NCI-H1417 (cell line): ENCODE measurements at places on chromosomes 7 and 10.

- DNase-seq, result no peak
Measured at GRCh38 chr7:36310897-36311296, 78.8 kb upstream of the ANLN start.

DNA sequence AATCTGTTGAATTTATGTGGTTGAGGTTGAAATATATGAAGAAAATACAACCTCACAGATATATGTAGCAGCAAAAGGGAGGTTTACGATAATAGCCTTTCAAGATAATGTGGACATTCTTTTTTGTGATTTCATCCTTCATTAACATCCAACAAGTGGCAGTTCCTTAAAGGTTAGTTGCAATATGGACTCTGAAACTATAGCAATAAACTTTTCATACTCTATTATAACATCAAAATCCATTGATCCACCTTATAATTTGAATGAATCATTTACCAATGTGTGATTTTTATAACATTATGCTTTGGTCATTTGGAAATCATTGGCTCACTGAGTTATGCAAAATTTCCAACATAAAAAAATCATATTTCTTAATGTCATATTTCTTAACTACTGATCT lies 200.8 kb upstream of the CSTF2T start:
- DNase-seq, result no peak

GRCh38 chr7:151451156-151451555 lies 11.2 kb upstream of the CRYGN start:
- no peak for DNase-seq

DNA sequence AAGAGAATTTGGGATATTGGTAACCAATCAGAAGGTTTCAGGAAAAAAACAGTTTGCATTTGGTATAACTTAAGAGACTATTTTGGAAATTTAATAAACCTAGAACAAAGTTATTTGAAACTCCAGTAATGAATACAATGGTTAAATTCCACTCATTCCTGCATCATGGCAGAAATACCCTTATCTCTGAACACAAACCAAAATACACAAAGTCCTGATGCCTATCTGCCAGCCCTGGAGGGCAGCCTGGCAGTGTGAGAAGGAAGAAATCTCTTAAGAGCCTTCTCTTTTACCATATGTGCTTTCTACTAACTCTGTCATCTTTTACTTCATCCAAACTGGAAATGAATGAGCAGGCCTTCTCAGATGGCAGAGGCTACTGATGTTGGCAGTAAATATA lies 147.1 kb upstream of the LYZL1 start:
- no peak for DNase-seq

DNA sequence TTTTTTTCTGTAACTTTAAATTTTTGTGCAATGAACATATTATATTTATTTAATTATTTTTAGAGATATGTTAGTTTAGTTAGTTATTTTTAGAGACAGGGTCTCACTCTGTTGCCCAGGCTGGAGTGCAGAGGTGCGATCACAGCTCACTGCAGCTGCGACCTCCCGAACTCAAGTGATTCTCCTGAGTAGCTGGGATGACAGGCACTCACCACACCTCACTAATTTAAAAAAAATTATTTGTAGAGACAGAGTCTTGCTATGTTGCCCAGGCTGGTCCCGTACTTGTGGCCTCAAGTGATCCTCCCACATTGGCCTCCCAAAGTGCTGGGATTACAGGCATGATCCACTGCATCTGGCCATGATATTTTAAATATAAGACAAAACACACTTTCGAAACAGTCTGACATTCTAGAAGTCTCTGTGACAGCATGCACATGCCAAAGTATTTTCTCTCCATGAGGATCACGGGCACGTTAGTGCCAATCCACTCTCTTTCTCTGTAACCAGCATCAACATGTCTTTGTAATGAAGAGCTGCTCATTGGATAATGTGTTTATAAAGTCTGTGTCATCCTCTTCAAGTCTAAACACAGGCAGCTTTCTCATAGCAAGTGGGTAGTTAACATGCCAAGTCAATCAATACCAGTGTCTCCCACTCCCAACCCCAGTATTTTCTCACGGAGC lies 137.4 kb downstream of the GLI3 start:
- no peak for DNase-seq

DNA sequence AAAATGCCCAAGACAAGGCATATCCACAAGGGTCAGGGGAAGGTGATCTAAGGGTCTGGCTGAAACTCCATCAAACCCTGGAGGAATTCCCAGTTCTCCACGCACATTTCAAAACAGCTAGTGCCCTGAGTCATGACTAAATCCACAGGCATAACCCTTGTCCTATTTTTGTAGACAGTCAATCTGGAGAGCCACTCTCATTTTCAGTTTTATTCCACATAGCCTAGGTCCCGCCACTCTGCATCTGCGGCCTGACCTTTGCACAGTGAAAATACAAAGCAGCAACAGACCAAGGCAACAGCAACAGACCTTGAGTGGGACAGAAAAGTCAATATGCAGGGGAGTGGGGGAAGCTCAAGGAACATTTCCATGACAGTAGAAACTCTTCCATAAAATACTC lies 201.4 kb upstream of the NPVF start:
- DNase-seq, result no peak

GRCh38 chr10:2145491-2145890 lies 408.2 kb upstream of the ADARB2 start:
- DNase-seq, result no peak

DNA sequence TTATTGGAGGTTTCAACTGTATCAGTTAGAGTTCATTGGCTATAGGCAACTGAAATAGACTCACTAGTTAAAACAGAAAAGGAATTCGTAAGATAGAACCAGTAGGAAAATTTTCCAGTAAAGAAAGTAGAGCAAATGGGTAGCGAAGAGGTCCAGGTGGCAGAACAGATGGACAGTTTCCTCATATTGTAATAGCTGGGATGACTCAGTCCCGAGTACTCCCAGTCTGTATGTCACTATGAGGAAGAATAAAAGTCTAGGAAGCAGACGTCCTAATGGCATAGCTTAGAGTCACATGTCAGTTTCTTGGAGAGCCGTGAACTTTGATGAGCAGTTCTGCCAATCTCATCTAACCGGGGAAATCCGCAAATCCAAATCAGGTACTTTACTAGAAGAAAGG lies 95.3 kb downstream of the RNF32 start:
- no peak for DNase-seq

DNA sequence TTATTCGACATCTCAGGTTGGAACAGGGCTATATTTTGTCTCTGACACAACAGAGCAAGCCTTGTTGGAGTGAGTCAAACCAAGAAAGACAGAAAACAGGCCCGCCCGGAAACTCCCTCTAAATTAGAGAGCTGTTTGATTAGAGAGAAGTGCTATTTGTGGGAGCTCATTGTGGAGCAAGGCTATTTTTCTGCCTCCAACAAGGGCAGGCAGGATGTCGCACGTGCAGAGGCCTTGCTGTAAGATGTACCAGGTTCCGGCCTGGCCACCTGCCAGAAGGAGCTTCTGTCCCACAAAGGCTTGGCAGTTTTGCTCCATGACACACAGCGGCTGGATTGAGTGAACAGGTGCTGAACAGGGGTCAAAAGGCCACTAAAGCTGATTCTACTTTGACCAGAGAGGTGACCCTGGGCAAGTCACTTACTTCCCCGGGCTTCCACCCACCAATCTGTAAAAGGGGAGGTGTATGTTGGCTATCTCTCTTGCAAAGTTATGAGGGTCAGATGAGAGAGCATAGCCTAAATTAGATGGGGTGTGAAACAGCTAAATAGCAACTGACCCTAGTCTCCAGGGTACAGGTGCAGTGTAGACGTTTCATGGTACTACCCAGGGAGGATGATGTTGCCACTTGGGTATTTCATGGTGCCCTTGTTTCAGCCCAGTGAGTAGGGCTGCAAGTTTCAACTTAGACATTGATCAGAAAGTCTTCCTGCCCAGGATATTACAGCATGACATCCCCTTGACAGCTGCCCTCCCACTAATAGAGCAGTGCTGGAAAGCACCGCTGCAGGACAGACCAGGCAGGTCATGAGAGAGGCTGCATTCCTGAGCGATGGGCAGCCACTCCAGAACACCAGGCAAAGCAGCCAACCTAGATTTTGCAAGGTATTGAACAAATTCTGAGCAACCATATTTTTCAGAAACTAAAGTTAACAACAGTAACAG lies 62.0 kb downstream of the VSTM4 start:
- no peak for DNase-seq

DNA sequence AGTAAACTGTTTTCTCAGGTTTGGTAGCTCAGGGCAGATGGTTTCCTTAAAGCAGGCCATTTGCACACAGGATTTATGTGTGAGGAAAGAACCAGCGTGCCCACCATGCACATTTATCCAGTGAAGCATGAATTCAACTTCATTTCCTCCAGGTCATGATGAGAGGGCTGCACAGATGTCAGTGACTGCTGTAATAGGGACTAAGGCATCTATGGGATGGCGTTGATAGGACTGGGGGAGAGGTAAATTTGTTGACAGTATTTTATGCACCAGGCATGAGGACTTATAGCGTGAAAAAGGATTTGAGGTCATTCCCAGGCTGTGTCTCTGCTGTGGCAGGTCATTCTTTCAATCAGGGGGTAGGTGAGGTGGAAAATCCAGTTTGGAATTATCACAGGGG lies 302.9 kb downstream of the XPNPEP1 start:
- DNase-seq, result no peak

DNA sequence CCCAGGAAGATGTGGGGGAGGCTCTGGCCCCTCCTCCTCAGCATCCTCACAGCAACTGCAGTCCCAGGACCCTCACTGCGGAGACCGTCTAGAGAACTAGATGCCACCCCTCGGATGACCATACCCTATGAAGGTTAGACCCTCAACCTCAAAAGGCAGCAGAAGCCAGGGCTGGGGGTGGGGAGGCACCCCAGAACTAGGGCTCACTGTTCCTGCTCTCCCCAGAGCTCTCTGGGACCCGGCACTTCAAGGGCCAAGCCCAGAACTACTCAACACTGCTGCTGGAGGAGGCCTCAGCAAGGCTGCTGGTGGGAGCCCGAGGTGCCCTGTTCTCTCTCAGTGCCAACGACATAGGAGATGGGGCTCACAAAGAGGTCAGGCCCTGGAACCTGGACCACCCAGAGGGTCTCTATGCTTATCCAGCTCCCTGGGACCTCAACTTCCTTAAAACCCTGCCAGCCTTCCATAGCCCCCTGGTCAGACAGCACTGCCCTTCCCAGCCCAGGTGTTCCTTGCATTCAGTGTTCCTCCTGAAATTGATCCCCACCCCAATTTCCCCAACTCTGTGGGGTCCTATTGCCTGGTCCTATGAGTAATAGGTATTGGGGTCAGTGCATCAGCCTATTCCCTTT lies 3.7 kb downstream of the SEMA4G start:
- DNase-seq, result no peak

DNA sequence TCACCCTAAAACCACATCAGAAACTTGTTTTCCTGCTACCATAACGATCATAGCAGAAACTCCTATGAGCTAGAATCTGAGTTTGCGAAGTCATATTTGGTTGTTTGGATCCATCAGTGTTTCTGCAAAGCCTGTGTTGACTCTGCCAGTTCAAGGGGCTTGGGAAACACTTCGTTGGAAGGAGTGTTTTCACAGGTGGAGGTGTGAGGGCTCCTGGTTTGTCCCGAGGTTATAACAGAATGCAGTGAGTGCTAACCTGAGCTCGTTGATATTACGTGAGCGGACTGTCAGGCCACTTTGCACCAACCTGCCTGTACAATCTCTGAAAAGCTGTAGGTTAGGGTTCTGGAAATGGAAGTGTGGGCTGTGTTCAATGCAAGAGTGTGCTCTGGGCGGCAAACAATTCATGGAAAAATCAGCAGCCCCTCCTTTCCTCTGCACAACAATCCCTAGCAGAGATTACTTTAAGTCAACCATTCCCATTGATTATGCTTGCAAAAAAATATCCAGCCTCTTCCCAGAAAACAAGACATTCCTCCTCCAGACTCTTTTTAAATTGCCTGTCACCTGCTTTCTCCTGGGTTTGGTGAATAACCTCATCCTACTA lies 622.0 kb downstream of the TYW1 start:
- no peak for DNase-seq

GRCh38 chr7:22373911-22374310 lies 17.0 kb upstream of the RAPGEF5 start:
- DNase-seq, result no peak

- peak; percentile 2 for DNase-seq
Measured at GRCh38 chr10:122669842-122670241, 29.8 kb downstream of the C10orf120 start.

DNA sequence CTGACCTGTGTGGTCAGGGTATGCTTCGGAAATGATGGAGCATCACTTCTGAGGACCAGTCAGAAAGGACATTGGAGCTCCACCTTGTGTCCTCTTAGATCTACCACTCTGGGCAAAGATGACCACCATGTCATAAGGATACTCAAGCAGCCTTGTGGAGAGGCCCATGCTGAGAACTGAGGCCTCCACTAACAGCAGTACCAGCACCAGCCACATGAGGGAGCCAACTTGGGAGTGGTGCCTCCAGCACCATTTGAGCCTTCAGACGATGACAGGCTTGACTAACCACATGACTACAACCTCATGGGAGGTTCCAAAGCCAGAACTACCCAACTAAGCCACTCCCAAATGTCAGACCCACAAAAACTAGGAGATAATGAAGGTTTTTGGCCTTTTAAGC lies 116.0 kb downstream of the NPTX2 start:
- DNase-seq, result peak; percentile 4

DNA sequence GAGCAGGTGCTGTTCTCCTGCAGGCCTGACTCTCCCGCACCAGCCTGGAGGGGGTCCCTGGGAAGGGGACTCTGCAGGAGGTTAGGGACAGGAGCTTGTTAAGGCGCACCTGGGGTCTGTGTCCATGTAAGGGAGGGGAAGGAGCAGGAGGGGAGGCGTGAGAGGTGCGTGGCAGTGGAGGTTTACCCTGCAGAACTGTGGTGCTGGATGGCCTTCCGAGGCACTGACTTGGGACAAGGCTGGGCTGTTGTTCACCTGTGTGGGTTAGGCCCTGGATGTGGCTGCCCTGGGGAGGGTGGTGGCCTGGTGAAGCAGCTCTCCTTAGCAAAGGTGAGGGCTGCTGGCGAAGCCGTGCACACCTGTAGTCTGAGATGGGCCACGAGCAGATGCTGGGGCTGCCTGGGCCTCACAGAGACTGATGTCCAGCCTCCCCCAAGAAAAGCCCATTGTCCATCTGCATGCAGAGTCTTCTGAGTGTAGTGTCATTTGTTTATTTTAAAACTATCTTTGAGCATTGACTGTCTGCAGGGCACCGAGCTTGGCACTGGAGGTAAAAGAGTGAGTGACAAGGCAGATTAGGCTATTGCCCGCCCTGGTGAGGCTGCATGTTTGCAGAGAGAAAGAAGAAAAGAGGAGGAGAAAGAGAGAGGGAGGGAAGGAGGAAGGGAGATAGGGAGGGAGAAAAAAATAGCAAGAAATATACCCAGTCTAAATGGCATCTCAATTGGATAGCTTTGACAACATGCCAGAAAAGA lies 225.3 kb downstream of the GLRX3 start:
- no peak for DNase-seq
